ENCODE measurements at places on chromosomes 4 and X.

DNA sequence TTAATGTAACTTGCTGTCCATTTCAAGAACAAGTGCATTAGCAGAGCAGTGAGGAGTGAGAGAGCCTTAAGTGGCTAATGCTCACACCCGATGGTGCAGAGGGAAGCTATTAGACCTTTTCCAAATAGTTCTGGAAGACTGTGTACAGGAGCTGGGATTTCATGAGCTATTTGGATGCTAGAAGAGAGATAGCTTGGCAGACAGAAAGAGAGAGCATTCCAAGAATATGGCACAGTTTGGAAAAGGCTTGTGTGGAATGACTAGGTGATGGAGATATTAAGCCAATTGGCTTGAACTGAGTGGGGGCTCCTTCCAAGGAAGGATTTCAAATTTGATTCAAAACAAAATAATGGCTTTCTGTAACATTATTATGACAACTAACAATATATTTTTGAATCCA is 1097.2 kb upstream of the TENM3 start:
- DNase-seq = no peak

DNA sequence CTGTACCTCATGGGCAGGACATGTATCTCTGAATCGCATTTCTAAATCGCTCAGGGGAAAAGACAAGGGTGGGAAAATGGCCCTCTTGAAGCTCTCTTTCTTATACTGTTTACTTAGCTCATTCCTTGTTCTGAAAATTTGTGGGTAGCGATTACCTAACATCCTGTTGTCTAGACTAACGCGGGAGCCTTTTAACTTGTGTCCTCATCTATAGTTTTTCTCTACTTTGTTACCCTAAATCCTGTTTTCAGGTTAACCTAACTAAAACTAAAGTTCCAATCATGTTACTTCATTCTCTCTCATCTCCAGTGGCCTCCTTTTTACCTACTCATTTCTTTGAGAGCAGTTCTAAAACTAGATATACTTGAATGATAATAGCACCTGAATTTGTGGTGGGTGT is 45.0 kb downstream of the SNX25 start:
- DNase-seq = no peak

DNA sequence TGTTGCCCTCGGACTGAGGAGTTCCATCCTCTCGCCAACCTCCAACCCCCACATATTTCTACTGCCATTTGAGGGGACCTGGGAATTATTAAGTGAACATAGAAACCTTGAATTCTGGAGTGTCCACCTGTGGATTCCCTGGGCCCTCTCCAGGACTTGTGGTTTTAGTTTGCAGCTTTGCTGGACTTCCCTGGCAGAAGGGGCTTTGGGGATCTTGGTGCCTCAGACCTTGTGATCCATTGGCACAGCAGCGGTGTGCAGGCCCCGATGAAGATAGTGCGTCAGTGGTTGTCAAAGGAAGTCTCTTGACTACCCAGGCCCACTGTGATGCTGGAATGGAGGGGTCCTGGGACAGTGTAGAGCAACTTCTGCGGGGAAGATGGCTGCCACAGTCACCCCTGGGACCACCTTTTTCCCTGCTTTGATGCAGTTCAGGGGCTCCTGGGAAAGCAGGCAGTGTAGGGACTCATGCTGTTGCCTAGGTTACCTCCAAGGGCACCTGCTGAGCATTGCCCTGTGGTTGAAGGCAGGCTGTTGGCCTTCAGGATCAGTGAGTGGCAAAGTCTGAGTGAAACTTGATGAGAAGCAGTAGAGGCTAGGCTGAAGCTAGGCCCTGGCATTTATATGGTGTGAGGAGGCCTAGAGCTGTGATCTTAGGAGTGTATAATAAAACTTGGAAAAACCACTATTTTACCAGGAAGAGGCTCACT is 2.2 kb downstream of the SLC16A2 start:
- no peak for DNase-seq

DNA sequence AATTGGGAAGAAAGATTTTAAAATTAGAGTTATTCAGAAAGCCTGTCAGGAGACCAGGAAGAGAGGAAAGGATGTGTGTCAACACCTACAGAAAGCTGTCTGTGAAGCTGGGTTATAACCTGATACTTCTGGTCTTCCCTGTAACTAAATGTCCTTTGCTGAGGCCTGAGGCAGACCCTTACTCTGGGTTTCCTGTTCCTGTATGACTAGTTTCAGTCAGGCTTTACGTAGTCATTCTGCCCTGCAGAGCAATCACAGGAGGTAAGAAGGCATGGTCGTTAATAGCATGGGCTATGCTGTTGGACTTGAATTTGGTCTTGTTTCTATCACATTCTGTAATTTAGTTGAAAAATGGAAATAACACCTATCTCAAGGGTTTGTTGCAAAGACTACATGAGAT is 110.5 kb upstream of the IGFBP7 start:
- no peak for DNase-seq

DNA sequence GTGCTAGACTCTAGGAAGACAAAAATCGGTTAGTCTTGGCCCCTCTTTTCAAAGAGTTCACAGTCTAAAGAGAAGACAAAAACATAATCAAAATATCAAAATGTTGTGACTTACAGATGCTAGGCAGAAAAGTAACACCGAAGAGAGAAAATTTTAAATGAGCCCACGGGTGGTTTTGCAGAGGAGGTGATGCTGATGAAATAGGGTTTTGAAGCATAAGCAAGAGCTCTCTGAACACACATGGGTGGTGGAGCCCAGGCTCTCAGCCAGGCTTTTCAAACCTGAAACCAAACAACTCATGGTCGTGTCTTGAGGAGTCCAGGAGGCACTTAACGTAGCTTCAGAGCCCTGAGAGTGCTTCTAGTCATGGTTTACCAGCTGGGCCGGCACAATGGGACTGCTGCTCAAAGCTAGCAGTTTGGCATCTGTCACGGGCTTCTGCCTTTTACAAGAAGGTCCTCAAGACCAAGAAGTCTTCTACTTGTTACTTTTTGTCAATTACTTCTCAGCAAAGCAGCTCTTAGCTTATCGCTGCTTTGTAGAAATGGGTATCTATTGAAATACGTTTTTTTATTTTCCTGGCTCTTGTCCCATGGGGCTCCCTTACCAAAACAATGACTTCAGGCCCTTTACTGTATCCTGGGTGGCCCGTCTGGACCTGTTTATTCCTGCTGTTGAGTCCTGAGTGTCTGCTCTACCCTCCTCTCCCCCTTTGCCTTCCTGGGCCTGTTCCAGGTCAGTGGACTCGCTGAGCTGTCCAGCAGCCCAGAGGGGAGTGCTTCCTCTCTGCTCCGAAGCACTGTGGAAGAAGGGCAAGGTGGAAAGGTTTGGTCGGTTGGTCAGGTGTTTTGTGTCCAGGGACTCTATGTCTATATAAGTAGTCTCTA is 69.5 kb downstream of the TNIP2 start:
- no peak for DNase-seq

- DNase-seq = no peak
Measured at GRCh38 chrX:21821875-21822274, 17.5 kb upstream of the MBTPS2 start.

- DNase-seq = no peak
Measured at GRCh38 chr4:67892905-67893304, 9.1 kb upstream of the TMPRSS11D start.

DNA sequence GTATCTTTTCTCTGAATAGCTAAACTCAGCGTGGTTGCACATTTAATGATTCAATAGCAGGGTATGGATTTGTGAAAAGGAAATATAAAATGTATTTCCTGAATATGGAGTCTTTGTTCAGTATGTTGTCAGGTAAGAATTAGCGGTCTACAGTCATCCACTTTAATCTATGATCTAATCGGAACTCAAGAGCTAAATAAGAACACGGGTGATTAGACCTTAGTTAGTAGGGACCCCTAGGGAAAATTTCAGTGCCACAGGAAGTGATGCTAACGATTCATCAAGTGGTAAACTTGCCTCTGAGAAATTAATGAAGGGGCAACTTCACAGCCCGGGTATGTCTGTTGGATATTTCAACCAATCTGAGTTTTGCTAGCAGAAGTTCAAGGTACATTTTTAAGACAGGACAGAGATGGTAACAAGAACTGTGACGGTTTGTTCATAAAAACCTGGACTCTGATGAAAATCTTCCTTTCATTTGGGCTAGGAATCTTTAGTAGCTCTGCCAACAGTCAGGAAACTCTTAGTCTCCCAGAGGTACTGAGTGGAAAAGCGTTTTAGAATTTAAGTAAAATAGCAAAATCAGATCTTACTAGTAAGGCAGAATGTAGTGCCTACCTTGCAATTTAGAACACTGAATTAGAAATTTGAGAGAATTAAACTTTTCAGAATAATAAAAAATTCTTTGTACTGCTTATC is 47.1 kb downstream of the PCDH7 start:
- no peak for DNase-seq

DNA sequence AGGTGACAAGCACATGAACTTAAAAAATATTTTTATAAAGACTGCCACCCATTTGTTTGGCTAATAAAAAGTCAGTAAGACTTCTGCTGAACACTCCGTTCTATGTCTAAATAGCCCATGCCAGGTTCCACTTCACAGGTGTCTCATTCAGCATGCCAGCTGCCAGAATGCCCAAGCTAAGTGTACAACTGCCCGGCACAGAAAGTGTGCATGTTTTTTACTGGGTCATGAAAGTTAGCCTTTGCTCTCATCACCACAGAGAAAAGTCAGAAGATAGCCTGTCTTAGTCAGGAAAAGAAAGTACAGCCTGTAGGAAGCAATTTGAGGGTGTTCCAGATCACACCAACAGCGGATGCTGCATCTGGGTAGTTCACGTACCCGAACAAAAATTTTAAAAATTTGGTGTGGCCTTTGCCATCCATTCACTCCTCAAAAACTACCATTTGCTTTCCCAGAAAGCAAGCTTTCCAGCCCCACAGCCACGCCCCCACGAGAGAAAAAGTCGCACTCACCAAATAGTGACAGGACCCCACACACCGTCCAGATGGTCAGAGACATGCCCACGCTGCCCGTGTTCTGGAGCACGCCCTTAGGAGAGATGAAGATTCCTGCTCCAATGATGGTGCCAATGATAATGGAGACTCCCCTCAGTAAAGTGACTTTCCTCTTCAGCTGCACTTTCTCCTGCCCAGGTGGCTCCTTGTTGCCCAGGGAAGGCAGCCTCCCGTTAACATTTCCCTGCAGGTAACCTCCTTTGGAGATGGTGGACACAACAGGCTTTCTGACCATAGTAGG is 671 bp downstream of the SLC7A11 start:
- DNase-seq = no peak

DNA sequence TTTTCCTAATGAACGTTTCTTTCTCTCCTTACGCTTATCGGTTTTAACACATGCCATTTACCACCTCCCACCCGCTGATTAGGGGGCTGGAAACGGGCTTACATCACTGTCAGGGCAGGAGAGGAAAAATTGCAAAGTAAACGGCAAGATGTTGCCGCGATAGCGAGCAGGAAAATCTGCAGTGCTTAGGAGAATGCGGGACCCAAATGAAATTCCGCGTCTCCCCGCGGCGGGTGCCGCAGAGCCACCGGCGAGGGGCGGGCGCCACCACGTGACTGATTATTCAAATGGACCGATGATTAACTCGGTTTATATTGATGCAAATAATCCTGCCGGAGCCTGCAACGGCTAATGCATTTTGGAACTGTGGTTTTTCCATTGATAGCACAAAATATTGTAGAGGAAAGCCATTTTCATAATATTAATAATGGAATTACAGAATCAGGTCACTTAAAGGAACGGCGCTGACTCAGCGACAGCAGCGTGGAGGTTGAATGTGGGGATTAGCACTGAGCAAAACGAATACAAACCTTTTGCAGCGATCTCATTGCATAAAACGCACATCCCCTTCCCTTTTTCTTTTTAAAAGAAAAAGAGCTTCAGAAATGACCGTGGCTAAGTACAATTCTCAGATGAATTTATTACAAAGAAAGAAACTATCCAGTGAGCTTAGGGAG is 224.2 kb downstream of the STIM2 start:
- DNase-seq = no peak
